Stimulated activated CD8-positive, alpha-beta memory T cell treated with anti-CD3 and anti-CD28 coated beads, Interleukin-15, amount 100 ng/mL, for 4 hours (primary cell): ENCODE measurements at places on chromosomes 1 and 21.

DNA sequence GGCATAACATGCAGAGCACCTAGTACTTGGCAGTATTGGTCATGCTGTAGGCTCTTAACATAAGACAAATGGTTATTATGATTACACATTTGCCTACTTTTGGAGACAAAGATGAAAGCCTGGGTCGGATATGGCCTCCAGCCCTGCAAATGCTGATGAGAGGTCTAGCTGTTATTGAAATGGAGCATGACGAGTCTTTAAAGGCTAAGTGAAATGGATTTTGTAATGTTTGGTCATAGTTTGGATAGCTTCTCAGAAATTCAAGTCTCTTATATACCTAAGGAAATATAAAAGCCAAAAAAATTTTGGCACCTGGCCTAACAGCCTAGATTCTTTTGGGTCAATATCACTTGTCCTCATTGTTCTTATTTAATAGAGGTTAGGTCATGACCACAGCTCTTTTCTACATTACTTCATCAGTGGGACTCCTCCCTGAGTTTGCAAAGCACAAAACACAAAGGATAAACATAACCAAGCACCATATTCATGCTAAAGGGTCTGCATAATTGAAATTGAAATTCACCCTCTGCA, 69.2 kb upstream of the WLS start:
- no peak for DNase-seq

DNA sequence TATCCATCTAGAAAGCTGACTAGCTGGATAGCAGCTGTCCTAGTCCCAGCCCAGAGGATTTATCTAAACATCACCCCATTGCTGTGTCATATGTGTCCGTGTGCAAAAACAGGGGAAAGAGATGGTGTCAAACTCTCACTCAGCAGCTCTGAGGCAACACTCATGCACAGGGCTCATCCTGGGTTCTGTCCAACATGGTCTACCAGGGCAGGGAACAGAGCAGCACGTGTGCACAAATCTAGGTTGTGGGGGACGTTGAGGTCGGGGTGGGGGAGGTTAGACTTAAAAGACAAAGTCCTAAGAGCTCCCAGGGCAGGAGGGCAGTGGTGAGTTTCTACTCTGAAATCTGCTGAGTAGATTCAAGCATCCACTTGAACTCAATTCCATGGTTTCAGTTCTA, 16.2 kb downstream of the PI4KB start:
- no peak for DNase-seq

DNA sequence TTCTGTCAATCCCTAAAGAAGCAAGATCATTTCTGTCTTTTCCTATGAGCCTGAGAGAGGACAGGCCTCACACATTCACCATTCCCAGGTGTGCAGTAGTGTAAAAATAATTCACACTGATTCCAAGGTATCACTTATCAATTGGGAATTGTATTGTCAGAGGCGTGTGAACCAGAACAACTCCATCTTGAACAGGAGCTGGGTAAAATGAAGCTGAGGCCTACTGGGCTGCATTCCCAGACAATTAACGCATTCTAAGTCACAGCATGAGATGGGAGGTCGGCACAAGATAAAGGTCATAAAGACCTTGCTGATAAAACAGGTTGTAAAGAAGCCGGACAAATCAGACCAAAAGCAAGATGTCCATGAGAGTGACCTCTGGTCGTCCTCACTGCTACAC, 239.2 kb downstream of the SMYD3 start:
- DNase-seq, result no peak

- DNase-seq, result no peak
Observed at GRCh38 chr1:216562383-216562782, 139.1 kb upstream of the USH2A start.

DNA sequence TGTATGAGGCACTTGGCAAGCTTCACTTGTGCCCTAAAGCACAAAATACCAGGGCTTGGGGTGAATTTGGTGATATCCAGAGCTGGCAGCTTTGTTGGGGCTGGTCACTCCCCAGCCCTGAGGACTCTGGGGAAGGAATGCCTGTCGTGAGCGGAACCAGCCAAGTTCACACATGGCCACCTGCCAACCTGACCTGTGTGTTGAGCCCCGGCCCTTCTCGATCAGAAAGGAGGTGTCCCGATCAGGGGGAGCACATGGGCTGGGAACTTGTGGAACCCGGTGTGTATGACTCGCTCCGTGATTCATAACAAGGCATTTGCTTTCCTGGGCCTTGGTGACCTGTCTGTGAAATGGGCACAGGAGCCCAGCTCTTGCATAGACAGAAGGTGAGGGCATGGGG, 43.1 kb downstream of the AGPAT3 start:
- no peak for DNase-seq

DNA sequence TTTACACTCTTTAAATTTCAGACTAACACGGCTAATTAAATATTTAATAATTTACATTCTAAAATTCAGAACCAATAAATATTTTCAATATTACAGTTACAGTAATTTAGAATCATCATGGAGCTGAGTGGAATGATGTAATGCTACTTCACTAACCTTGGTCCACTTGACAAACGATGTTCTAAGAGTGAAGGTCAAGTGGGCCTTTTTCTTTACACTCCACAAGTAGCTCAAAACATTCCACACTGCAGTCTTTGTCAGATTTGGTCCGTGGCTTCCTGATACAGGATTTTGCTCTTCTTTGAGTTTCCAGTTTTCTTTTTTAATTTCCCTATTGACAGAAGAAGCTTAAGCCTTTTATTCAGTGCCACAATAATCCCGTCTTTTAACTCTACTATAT, 164.6 kb upstream of the NRIP1 start:
- DNase-seq, result no peak

- no peak for DNase-seq
Observed at GRCh38 chr1:165842671-165843129, 15.3 kb downstream of the UCK2 start.

- DNase-seq, result no peak
Observed at GRCh38 chr1:20533635-20534034, 18.7 kb upstream of the FAM43B start.

DNA sequence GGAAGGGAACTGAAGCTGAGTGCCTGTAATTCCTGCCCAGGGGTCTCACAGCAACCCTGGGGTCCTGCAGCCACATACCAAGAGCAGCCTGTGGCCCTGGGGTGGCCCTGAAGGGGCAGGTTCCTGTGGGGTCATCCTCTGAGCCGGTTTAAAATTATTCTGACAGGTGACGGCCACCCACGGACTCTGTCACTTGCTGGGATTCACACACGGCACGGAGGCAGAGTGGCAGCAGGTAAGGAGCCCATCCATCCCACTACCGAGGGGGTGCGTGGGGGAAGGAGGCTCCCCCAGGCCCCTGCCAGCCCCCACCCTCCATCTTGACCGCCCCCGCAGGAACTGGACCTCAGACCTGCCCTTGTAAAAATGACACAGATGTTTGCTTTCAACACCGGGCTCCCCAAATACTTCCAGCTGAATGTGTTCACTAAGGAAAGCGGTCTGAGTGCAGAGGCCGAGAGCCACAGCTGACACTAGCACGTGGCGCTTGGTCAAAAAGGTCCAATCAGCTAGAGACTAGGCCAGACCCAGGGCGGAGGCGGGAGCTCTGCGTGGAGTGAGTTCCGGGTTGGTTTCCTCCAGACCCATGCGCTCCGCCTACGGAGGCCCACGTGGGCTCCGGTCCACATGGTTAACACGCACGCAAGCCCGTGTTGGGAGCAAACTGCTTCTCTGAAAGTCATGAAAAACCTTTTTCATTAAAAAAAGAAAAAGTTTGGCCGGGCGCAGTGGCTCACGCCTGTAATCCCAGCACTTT, 10.0 kb downstream of the YBEY start:
- peak; percentile 37 for DNase-seq

GRCh38 chr1:184061396-184062003, 10.0 kb downstream of the TSEN15 start:
- no peak for DNase-seq

DNA sequence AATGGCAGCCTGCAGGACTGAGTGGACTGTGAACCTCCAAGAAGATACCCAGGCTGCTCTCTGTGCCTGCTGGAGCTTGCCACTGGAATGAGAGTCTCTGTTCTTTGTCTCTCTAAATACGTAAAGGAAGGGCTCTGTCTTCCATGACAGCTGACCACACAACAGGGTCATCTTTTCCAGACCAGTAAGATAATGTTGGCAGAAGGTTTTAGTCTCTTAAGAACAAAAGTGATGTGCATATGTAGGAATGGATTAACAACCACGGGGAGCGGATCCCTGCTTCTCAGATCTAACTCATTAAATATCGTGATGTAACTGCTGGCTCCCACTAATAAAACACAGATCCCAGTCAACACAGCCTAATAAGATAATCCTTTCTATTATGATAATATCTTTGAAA, 67.5 kb downstream of the MAP10 start:
- no peak for DNase-seq

GRCh38 chr1:156826630-156827029, 10.0 kb upstream of the SH2D2A start:
- no peak for DNase-seq

DNA sequence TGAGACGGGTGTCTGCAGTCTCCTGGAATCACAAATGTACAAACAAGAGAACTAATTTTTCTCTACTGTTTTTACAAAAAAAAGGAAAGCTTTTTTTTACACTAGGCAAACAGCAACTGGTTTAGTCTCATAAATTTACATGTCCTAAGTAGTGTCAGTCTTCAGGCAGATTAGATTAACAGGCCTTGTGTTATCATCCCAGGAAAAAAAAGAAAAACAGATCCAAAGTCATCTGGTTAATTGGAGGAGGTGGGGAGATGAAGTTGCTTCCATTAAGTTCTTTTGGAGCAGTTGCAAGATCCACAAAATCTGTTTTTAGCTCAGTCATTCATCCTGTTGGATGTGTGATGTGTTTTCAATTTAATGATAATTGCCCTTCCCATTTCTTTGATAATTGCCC, 363.5 kb upstream of the ADGRL2 start:
- DNase-seq, result no peak

GRCh38 chr1:219993554-219994433, 52.5 kb downstream of the EPRS1 start:
- DNase-seq, result no peak

DNA sequence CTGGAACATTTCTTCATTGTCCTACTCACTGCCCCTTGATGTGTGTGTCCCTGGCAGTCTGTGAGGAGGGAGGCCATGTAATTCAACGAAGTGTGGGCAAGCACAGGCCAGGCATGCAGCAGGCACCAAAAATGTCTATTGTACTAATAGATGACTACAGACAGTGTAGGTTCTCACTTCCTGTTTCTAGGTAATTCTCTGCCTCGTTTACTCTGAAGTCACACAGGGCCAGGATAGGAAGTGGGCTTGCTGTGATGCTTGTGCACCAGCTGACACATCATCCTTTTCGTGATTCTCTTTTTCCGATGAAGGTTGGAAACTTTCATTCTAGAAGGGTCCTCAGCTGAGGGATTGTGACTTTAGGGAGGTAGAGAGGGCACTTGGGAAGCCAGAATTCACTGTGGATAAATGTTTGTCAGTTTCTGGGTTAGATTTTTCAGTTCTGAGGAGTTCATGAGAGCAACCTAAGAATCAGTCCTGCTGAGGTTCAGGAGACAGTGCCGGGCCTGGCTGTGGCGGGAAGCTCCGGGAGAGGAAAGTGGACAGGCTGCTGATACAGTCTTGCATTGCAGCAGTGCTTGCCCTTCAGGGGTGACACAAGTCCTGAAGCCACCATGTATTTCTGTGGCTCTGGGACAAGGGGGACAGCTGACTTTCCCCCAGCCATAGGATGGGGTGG, 4.3 kb upstream of the CSF1 start:
- no peak for DNase-seq

DNA sequence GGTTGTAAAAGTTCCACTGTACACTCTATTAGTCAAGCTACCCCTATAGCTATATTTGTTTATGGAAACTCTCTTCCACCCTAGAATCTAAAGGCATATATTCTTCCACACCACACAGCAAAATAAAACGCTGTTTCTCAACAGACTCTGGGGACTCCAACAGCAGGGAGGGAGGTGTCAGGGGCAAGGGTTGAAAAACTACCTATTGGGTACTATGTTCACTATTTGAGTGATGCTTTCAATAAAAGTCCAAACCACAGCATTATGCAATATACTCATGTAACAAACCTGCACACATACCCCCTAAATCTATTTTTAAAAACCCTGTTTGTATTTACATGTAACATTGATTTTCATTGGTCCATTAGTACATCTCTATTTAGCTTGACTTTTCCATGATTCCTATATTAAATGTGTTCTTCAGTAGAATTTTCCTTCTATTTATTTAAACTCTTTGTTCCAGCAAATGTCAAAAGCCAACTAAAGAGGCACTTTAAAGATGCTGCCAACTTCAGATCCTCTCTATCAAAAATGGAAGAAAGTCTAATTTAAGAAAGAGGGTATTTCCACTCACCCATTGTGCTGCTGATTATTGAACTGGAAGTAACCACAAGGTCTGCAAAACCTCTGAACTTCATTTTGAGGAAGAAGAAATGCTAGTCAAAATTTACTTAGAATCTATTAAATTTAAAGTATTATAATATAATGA, 26.2 kb downstream of the RGS7 start:
- no peak for DNase-seq

GRCh38 chr1:50333595-50333974, 89.7 kb downstream of the DMRTA2 start:
- no peak for DNase-seq

GRCh38 chr1:30654188-30654587, 69.2 kb downstream of the MATN1 start:
- DNase-seq, result no peak

DNA sequence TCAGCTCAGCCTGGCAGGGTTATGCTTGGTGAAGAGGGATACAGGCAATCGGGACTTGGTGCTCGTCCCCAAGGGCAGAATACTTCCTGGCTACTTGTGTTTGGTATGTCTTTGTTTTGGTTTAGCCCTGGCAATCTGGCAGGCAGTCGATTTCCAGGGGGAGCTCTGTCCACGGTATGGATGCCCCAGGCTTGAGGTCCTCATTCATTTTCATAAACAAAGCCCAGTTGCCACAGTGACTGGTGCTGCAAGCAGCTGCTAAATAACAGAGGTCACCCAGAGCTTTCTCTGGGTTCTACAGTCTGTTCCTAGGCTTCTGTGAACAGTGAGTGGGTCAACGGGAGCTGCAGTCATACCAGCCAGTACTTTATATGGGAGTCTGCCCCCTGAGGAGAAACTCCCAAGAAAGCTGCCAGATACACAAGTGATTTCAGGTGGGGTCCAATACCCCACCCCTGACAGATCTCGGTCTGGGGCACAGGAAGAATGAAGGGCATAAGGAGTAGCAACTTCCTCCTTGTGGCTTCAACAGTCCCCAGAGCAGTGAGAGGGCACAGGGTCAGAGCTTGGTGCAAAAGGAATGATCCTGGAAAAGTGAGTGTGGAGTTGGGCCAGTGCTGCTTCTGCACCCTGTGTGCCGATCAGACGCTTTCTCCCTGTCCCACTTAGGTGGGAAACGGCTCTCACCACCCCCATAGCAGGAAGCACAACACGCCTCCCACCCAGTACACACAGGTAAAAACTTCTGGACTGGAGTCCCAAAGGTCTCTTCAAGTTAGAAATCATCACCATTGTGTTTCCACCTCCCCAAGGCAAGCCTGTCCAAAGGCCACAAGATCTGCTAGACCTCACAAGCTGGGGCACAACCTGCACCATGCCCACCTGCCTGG, 55.5 kb downstream of the TGFBR3 start:
- DNase-seq, result no peak

- DNase-seq, result no peak
Observed at GRCh38 chr21:14527696-14528652, 18.1 kb downstream of the SAMSN1 start.
